ENCODE measurements at places on chromosomes 5 and 9. TPM values are rescaled to one million over a fixed set of nuclear protein-coding genes. Genes with fewer than 3 reads are reported as not detected.

The OBP2B gene
- polyA plus RNA-seq: not detected

The SVEP1 gene
- not detected for polyA plus RNA-seq

The INSL6 gene
- not detected for polyA plus RNA-seq

The NOXA1 gene
- polyA plus RNA-seq: 1.00 TPM

The MSX2 gene
- polyA plus RNA-seq: not detected

The EIF4E1B gene
- not detected for polyA plus RNA-seq

The PIP5K1B gene
- polyA plus RNA-seq: not detected

The EGR1 gene
- polyA plus RNA-seq: not detected

The EGFL7 gene
- 0.64 TPM for polyA plus RNA-seq

The TERT gene
- polyA plus RNA-seq: 0.12 TPM

The C5orf52 gene
- not detected for polyA plus RNA-seq

The NMUR2 gene
- polyA plus RNA-seq: not detected

The PPP3R2 gene
- polyA plus RNA-seq: not detected

The C9orf50 gene
- not detected for polyA plus RNA-seq

The BRD9 gene
- polyA plus RNA-seq: 8.0 TPM

The PCDHGA7 gene
- polyA plus RNA-seq: not detected

The GFI1B gene
- polyA plus RNA-seq: not detected

The CDKN2B gene
- 2.1 TPM for polyA plus RNA-seq

The CCL21 gene
- not detected for polyA plus RNA-seq

The FBN2 gene
- not detected for polyA plus RNA-seq

The SRA1 gene
- polyA plus RNA-seq: 35.5 TPM

The COL27A1 gene
- not detected for polyA plus RNA-seq

The DNAI1 gene
- not detected for polyA plus RNA-seq

The ZFP37 gene
- 3.0 TPM for polyA plus RNA-seq

The ANKRD34B gene
- not detected for polyA plus RNA-seq

The SOHLH1 gene
- not detected for polyA plus RNA-seq

The BAAT gene
- polyA plus RNA-seq: 0.08 TPM

The SETD9 gene
- 11.1 TPM for polyA plus RNA-seq

The IL3 gene
- not detected for polyA plus RNA-seq

The MUSK gene
- not detected for polyA plus RNA-seq

The PHF24 gene
- polyA plus RNA-seq: not detected

Measured in CD4-positive, alpha-beta memory T cell (primary cell).